ENCODE measurements at places on chromosomes 11 and 22.

DNA sequence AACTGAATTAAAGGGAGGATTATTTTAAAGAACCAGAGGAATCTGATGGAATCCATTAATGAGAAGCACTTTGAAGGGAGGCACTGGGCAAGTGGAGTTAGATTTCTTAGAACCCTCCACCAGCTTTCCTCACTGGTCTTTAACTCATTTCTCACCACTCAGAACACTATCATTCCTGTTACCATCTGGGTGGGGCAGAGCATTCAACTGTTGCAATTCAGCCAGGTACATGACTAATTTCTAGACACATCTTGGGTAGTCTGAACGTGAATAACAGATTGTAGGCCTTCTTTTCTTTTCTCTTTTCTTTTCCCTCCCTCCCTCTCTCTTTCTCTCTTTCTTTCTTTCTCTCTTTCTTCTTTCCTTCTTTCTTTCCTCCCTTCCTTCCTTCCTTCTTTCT, 15.5 kb upstream of the MMP1 start:
- no peak for DNase-seq

GRCh38 chr22:17580441-17581031, 17.2 kb downstream of the SLC25A18 start:
- DNase-seq = no peak

GRCh38 chr11:106242718-106243415, 165.4 kb downstream of the AASDHPPT start:
- no peak for DNase-seq

- DNase-seq = no peak
Observed at GRCh38 chr11:11501546-11502262, 120.1 kb downstream of the GALNT18 start.

DNA sequence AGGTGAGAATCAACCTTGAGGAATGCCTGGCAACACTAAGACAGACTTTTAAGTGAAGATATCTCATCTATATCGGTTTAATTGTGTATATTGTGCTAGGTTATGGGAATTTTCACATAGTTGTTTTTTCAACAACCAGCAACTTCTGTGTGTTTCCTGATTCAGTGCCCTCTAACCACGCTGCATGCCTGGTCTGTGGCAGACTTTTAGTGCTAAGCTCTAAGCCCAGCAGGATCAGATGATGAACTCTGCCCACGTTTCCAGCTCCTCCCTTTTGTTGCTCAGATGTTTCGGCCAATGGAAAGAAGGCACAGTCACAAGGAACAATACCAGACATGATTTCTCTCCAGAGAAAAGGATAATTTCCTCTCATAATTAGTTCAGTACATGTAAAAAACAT, 1.4 kb upstream of the VWA5A start:
- DNase-seq = no peak

GRCh38 chr11:2031058-2031457, 33.4 kb upstream of the H19 start:
- DNase-seq = no peak

GRCh38 chr11:119179983-119180382, 5.3 kb upstream of the NHERF4 start:
- no peak for DNase-seq

GRCh38 chr22:33923660-33924246, 3.5 kb upstream of the LARGE1 start:
- no peak for DNase-seq

- DNase-seq = no peak
Observed at GRCh38 chr11:117841551-117842031, 17.0 kb upstream of the FXYD2 start.

- DNase-seq = no peak
Observed at GRCh38 chr11:130872513-130872912, 43.8 kb downstream of the SNX19 start.

- peak; percentile 29 for DNase-seq
Observed at GRCh38 chr11:102109896-102110760, at the start of gene YAP1. TSS of gene YAP1 (plus strand) at chr11:102110447. CDS start at chr11:102110849, 402 bp downstream.

- DNase-seq = peak; percentile 11
Observed at GRCh38 chr22:39994041-39994565, 651 bp upstream of the FAM83F start.

DNA sequence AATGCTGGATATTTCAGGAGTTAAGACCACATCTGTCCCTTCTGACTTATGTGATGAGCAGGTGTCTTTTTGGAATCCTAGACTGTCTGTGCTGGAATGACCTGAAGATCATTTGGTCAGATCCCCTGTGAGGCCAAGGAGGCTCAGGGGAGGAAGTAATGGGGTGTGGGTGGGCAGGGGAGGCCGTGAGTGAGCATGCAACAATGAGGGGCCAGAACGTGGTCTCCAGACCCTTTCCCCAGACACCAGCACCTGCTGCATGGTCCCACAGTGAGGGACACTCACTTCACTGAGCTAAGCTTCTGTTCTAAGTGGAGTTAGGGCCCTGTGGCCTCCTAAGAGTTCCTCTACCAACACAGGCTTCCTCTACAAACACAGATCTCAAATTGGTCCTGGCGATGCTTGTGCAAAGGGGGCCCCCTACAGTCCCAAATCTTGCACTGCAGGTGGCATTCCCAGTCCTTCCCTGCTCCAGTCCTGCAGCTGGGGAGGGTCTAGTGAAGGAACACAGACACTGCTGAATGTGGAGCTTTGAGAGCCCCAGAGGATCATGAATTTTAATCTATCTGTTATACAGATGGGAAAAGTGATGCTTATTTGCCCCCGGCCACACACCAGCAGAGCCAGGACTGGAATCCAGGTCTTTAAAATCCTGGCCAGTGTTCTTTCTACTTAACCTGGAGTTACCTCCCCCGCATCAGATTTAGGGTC, 7.4 kb downstream of the USP2 start:
- DNase-seq = no peak

DNA sequence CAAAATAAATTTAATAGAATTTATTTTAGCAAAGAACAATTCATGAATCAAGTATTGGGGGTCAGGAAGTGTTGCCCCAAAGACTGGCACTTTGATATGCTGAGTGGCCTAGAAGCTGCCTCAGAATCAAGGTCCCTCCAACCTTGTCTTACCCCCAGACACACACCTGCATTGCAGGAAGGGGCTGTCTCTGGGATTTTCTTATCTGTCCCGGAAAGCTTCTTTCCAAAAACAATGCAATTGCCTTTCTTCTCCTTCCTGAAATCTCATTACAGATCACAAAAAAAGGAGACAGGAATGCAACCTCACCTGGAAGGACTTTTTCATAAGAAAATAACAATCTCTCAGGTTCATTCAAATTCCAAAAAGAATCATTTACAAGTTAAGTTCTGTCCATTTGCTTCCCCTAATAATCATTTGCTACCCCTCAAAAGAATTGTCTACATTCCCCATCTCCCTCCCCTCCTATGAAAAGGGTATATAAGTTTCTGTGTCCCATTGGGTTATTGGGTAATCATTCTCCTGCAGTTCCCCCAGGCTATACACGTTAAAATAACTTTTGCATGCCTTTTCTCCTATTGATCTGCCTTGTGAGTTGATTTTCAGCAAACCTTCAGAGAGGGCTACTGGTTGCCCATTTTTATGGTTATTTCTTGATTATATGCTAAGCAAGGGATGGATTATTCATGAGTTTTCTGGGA, 21.3 kb downstream of the OR10A6 start:
- no peak for DNase-seq

All from activated T-helper 1 cell treated with anti-CD3 and anti-CD28 coated beads, Interleukin-2, amount 50 U/mL, for 16 hours (primary cell).